ENCODE measurements at places on chromosomes 5 and 9.

- DNase-seq: no peak
These were observed 132.5 kb downstream of the PPP2R2B start for GRCh38 chr5:146745931-146746577.

GRCh38 chr5:139181835-139182452 lies 16.2 kb downstream of the SIL1 start:
- DNase-seq: peak; percentile 61

- DNase-seq: no peak
These were observed 3.5 kb upstream of the BASP1 start for GRCh38 chr5:17213938-17214337.

DNA sequence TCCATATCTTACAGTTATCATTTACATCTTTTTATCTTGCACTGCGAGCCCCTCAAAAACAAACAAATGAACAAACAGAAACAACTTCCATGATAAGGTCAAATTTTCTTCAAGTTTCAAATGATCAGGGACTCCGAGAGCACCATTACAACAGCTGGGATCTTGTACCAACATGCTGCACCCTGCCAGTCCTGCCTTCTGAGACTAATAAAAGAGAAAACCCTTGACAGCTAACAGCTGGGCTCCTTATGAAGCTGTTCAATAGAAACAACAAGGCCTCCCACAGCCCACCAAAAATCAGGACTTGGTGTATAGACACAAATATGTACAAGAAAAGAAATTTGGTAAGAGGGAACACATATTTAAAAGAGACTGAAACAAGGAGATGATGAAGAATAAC lies 985.3 kb upstream of the DMAC1 start:
- DNase-seq: no peak

DNA sequence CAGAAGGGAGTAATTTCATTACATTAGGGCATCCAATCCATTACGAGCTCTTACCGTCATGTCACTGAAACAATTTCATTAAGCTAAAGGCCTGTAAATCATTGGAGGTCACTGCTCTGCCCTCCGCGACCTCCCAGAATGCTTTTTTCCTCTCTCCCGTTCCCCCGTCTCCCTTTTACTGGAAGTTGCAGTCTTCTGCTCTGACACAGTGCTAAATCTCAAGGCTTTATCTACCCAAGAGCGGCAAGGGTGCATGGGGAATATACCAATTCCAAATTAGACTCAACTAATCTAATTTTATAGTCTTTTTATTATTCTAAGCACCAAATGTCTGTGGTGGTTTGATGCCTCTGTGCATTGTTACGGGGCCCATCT lies 265.7 kb upstream of the PANK3 start:
- DNase-seq: no peak

GRCh38 chr5:171415115-171415730 lies 4.2 kb upstream of the FGF18 start:
- peak; percentile 27 for DNase-seq

GRCh38 chr5:10578869-10579268 lies 15.0 kb downstream of the ANKRD33B start:
- no peak for DNase-seq

- DNase-seq: no peak
These were observed 75.0 kb downstream of the NSG2 start for GRCh38 chr5:174120401-174121005.

GRCh38 chr5:179306191-179307012 lies 38.9 kb downstream of the ADAMTS2 start:
- DNase-seq: no peak

DNA sequence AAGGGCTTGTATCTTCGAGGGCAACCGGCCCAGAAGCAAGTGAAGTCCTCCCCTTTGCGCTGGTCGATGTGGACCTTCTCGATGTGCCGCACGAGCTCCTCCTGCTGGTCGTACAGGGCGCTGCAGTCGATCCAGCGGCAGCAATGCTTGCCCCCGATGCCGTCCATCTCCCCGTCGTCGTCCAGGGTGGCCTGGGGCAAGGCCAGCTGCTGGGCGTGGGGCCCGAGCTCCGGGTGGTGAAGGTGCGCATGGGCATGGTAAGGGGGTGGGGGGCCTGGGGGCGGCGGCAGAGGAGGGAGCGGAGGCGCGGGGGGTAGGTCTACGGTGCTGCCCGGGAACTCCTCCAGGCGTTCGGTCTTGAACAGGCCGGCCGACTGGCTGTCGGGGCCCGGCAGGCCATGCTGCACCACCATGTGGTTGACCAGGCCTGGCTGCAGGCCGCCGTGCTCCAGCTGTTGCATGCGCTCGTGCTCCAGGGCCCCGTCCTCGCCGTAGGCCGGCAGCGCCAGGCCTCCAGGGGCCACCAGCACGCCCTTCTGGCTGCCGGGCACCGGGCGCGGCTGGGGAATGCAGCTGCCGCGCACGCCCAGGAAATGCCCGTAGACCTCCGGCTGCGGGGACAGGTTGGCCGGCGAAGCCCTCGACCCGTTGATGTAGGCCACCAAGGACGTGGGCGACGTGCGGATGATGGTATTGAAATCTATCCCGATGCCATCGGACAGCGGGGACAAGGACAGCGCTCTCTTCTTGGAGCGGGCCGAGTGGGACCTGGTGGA lies 181.8 kb downstream of the GLIS3 start:
- no peak for DNase-seq

DNA sequence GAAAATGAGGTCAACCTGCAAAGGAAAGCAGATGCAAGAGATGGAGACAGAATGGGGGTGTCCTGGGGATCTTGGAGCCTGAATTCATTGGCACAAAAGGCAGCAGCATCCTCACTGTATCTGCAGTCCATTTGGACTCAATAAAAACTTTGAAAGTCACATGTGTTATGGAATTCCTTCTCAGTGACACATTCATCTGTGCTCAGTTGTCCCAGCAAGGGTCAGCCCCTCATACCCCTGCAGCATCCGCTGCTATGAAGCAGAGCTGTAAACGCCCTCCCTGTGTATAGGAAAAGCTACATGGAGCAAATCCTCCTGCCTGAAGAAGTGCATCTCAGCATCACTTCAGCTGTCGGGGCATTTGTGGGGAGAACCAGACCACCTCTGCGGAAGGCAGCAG lies 14.5 kb upstream of the RARS1 start:
- DNase-seq: peak; percentile 86

- no peak for DNase-seq
These were observed 297.0 kb downstream of the EFNA5 start for GRCh38 chr5:107373549-107374263.

DNA sequence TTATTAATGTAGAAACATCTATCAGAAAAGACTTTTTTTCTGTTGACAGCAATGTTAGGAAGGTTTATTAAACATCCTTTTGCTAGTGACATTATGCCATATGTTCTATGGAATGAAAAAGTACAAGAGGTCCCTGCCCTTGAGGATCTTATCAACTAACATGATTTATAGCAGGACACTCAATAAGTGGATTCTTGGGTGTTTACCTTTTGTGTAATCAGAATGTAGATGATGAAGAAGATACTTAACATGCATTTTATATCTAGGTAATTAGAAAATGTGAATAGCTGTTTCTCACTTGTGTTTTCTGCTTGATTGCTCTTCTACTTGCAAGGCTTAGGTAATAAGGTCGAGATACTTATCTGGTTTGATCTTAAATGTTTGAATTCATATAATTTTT lies 4.9 kb downstream of the HMGCR start:
- no peak for DNase-seq

DNA sequence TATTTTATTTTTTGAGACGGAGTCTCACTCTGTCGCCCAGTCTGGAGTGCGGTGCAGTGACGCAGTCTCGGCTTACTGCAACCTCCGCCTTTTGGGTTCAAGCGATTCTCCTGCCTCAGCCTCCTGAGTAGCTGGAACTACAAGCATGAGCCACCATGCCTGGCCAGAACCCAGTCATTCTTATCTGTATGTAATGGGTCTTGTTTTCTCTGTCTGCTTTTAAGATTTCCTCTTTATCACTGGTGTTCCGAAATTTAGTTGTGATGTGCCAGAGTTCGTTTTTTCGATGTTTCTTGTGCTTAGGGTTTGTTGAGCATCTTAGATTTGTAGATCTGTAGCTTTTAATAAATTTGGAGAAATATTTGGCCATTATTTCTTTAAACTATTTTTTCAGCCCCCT lies 19.2 kb downstream of the SLC25A25 start:
- DNase-seq: no peak

GRCh38 chr5:39270225-39270848 lies 51.0 kb upstream of the FYB1 start:
- no peak for DNase-seq

DNA sequence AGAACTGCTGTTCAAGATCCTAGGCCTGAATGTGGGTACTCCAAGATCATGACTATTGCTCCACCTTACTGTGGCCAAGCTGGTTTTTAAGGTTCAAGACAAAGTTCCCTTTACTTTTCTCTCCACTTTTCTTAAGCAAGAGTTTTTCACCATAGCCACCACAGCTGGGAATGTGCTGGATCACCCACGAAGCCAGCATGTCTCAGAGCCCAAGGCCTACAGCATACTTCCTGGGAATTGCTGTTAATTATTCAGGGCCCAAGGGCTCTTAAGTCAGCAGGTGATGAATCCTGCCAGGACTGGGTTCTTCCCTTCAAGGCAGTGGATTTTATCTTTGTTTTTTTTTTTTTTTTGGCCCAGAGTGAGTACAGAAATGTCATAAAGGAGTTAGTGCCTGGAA lies 149.4 kb upstream of the TUSC1 start:
- DNase-seq: no peak

- no peak for DNase-seq
These were observed 48.8 kb downstream of the FBXO4 start for GRCh38 chr5:41973887-41974286.

DNA sequence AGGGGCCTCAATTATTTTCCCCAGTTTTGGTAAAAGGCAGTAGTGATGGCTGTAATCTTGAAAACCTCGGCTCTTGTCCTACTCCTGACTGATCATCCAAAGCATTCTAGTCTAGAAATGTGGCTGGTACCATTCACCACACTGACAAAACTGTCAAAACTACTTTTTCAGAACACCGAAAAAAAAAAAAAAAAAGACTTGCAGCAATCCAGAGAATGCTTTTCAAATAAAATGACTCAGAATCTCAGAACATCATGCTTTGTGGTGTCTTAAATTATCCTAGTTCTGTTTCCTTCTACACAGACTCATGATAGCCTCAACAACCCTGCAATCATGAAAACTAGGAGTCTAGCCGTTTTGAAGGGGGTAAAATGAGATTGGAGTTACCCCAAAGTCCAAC lies 13.4 kb downstream of the SLC28A3 start:
- DNase-seq: no peak

GRCh38 chr9:107707428-107707837 lies 217.9 kb upstream of the KLF4 start:
- DNase-seq: peak; percentile 97
